ENCODE measurements at places on chromosomes 1 and 21. TPM values are rescaled to one million over a fixed set of nuclear protein-coding genes. Genes with fewer than 3 reads are reported as not detected.
A peak's percentile ranks its signal among the peaks of the same experiment; 100 is the strongest.

GRCh38 chr1:66533804-66534740, at the start of gene SGIP1:
TSS of gene SGIP1 (plus strand) at chr1:66534153. CDS start at chr1:66534359, 206 bp downstream.
- peak; percentile 39 for DNase-seq

DNA sequence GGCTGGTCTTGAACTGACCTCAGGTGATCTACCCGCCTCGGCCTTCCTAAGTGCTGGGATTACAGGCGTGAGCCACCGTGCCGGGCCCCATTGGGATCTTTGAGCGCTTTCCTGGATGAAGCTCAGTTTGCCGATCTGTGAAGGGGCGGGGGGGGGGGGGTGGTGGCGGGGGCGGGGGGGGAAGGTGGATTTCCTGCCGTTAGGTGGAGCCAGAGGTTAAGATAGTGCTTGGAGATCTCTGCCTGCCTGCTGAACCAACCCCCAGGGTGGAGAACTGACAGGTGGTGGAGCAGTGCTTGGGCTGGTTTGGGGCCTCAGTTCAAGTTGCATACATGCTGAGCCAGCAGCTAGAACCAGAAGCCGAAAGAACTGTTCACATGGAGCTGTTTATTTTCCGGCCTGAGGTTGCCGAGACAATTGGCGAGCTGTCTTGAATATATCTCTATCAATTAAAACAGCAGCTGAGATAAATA, 1.7 kb downstream of the TMCC2 start:
- peak; percentile 51 for DNase-seq

DNA sequence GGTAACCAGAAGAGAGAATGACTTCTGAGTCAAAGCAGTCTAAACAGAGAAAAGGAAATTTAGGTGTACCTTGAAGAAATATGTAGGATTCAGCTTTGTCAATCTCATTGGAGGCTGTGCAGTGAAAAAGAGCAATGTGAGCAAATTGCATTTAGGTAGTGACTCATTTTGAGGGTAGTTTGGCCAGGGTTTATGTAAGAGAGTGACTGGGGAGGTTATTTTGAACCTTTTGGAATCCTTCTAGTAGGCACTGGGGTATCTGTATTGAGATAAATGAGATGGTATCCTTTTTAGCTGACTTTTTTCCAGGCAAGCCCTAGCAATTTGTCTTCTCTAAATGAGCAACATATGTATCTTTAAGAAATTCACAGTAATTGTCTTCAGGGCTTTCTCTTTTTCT, 95.9 kb downstream of the DISP1 start:
- DNase-seq, result no peak

GRCh38 chr1:36150296-36151133, 1.2 kb upstream of the TRAPPC3 start:
- DNase-seq, result no peak

GRCh38 chr1:7315316-7315715, 455.8 kb upstream of the VAMP3 start:
- no peak for DNase-seq

GRCh38 chr1:98400446-98400845, 261.1 kb upstream of the SNX7 start:
- DNase-seq, result no peak

- no peak for DNase-seq
Observed at GRCh38 chr1:180935326-180936109, 22.8 kb downstream of the KIAA1614 start.

- no peak for DNase-seq
Observed at GRCh38 chr1:160351629-160352028, 8.4 kb downstream of the NCSTN start.

GRCh38 chr1:48859456-48859855, 82.8 kb upstream of the BEND5 start:
- DNase-seq, result no peak

- no peak for DNase-seq
Observed at GRCh38 chr1:176656257-176656995, 193.5 kb downstream of the PAPPA2 start.

- DNase-seq, result no peak
Observed at GRCh38 chr21:28436286-28436932, 556.3 kb downstream of the LTN1 start.

GRCh38 chr1:10528066-10529014, 53.6 kb downstream of the PEX14 start:
- no peak for DNase-seq

DNA sequence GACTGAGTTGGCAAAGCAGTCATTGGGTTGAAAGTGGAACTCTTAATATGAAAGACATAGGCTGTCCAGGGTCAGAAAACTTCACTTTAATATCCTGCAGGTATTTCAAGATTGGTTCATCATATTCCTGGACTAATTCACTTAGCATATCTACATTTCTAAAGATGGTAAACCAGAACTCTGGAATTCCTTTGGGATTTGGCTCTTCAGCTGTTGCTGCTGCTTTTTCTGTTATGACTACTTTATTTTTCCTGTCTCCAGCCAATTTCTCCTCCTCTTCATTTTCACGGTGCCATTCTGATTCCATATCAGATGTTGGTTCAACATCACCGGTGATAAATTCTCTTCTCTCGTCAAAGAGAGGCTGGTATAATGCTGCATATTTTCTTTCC, 37.4 kb downstream of the CD58 start:
- no peak for DNase-seq

GRCh38 chr1:245858022-245858721, 648.9 kb downstream of the SMYD3 start:
- no peak for DNase-seq

GRCh38 chr21:40047211-40047610, 180.0 kb downstream of the PCP4 start:
- no peak for DNase-seq

Gene SPRR4
- polyA plus RNA-seq, result 2.1 TPM

Gene INKA2
- polyA plus RNA-seq, result 1.5 TPM

Gene SYTL1
- 167 TPM for polyA plus RNA-seq

Gene BNIPL
- polyA plus RNA-seq, result 6.2 TPM

Gene ARHGEF10L
- 11.5 TPM for polyA plus RNA-seq

Gene TMPRSS2
- polyA plus RNA-seq, result 2.5 TPM

Gene OR2L13
- polyA plus RNA-seq, result 0.05 TPM

Gene MROH9
- polyA plus RNA-seq, result 0.05 TPM

Gene ILDR2
- polyA plus RNA-seq, result 0.46 TPM

Gene DUSP12
- polyA plus RNA-seq, result 28.2 TPM

Gene NUDT4B
- polyA plus RNA-seq, result 1.1 TPM
